ENCODE measurements at places on chromosomes 5 and 9.

DNA sequence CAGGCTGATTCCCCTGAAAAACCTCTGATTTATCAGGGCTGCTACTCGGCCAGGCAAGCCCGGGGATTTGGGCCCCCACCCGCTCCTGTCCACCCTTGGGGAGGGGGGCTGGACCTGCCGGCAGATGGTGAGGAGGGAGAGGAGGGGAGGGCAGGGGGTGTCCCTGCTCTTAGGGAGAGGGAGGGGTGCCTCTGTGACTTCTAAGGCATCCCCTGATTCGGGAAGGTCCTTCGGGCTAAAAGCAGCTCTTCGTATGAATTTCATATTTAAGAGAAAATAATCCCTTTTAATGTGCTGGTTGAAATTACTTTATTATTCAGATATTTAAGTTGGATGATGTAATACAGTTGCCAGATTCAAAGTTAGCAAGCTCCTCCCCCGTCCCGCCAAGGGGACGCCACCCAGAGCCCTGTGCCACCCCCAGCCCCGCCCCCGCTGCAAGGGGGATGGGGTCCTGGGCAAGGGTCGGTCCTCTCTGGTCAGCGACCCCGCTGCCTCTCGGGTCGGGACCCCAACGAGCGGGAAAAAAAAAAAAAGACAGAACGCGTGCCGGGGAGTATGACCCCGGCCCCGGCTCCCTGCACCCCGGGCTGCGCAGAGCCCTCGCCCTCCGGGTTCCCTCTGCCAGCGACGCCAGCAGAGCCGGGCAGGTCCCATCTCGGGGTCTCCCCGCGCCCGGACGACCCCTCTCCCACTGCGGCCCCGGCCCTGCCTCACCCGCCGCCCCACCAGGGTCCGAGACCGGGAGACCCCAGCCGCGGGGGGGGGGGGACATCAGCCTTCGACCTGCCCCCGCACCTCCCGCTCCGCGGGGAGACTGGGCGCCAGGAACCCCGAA is 12.4 kb downstream of the LHX3 start:
- no peak for DNase-seq

- DNase-seq, result no peak
Observed at GRCh38 chr5:10621832-10622231, 58.0 kb downstream of the ANKRD33B start.

DNA sequence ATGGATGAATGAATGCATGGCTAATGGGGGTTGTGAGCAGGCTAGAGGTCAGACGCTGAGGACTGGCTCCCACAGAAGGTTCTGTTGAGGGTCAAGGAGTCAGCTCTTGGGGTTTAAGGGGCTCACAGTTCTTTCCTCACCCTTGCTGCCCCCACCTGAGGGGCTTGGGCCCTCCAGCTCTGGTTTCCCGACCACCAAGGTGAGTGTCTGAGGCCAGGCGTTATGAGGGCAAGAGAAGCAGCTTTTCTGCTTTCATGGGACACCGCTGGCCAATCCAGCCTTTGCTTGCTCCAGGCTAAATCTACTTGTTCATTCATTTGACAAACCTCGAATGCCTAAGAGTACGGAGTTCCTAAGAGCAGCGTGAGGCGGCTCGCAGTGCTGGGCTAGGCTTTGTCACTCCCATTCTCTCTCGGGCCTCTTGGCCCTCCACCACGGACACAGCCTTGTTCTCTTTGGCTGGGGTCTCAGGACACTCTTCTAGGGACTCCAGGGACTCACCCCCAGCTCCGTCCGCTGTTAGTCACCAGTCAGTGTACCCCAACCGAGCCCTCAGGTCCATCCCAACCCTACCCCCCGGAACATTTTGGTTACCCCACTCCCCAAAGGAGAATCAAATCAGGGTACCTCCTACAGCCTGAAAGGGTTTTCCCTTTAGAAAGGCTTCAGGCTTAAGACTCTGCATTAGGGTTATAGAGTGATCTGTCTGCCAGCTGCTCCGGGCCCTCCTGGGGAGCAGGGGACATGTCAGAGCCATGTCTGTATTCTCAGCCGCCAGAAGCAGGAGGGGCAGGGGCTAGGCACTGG is 210.1 kb upstream of the MVB12B start:
- DNase-seq, result no peak

- no peak for DNase-seq
Observed at GRCh38 chr9:98652741-98653140, 56.0 kb downstream of the GABBR2 start.

- no peak for DNase-seq
Observed at GRCh38 chr9:89803403-89803802, 198.6 kb downstream of the GADD45G start.

Measured in NAMALWA (cell line).